Activated naive CD4-positive, alpha-beta T cell treated with anti-CD3 and anti-CD28 coated beads for 36 hours (primary cell): ENCODE measurements at places on chromosomes 13 and 19.

DNA sequence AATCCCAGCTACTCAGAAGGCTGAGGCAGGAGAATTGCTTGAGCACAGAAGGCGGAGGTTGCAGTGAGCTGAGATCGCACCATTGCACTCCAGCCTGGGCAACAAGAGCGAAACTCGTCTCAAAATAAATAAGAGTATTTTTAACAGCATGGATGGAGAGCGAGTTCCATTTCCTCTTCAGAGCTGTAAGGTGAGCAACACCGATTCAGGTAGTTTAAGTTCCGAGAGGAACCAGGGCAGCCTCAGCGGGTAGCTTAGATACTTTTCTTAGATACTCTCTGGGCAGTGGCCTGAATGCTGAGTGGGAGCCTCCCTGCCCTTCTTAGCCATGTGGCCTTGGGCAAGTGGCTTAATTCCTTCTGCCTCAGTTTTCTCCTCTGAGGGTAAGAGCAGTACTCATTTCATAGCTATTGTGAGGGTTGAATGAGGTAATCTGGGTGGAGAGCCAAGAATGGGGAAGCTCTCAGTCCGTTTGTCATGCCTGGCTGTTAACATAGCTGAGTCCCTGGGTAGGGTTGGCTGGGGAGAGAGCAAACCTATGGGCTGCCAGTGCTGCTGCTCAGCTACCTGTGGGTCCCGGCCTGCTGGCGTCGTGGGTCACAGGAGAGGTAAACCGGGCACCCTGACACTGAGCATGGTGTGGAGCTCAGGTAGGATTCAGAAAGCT, 4.1 kb downstream of the ATP11A start:
- no peak for DNase-seq

- no peak for DNase-seq
Measured at GRCh38 chr13:44667943-44668342, 91.8 kb upstream of the TSC22D1 start.

- peak; percentile 85 for DNase-seq
Measured at GRCh38 chr13:23377983-23378632, 55.4 kb downstream of the SACS start.

GRCh38 chr13:106562301-106562700, 5.6 kb downstream of the ARGLU1 start:
- no peak for DNase-seq

- DNase-seq: peak; percentile 51
Measured at GRCh38 chr19:44684892-44685863, 13.8 kb upstream of the CEACAM16 start.

DNA sequence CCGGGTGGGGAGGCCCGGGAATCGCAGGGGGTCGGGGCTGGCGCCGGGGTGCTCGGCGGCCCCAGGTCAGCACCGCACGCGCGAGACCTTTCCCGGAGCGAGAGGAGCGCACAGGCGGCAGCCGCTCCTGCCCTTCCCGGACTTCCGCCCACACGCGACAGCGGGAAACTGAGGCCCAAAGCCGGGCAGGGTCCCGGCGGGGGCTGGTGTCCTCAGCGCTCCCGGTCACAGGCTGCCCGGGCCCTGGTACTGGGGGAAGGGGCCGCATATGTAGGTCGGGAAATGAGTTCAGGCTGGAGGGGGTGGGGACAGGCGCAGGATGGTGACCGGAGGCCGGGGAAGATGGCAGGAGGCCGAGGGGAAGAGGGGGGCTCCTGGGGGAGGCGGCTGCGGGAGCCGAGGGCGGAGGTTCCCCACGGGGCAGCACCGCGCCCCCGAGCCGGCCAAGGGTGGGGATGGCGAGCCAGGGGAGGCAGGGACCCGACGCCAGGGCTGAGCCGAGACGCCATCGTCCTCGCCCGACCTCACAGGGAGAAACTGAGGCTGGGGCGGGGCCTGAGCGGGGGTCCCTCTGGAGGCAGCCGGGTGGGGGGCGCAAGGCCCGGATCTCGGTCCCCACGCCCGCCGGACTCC, 662 bp downstream of the CBARP start:
- DNase-seq: no peak

- no peak for DNase-seq
Measured at GRCh38 chr13:76883236-76883635, 3.0 kb downstream of the KCTD12 start.

DNA sequence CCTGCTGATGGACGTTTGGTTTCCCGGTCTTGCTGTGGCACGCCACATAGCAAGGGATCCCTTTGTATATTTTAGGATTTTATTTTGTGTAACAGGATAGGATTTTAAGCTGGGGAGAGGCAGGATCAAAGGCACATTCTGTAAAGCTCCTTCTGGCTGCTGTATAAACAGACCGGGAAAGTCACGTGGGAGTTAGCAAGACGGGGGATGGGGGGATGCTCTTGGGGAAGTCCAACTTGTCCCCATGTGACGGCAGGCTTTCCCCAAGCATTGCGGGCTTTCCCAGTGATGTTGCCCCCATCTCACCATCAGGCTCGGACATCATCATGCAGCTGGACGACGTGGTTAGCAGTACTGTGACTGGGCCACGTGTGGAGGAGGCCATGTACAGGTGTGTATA, 5.8 kb downstream of the QTRT1 start:
- DNase-seq: no peak

DNA sequence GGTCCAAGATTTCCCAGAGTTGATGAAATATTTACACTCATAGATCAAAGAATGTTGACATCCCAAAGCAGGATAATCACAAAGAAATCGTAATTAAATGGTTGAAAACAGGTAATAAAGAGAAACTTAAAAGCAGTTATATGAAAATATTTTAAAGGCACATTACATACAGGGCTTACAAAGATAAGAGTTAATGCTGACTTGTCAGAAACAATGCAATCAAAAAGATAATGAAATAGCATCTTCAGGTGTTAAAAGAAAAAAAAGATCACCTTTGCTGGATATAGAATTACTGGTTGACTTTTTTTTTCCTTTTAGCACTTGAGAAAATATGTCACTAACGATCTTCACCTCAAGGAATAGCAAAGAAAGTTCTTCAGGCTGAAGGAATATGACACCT, 48.8 kb downstream of the KCTD15 start:
- no peak for DNase-seq

GRCh38 chr19:40143612-40144011, 47.6 kb upstream of the MAP3K10 start:
- DNase-seq: peak; percentile 68

DNA sequence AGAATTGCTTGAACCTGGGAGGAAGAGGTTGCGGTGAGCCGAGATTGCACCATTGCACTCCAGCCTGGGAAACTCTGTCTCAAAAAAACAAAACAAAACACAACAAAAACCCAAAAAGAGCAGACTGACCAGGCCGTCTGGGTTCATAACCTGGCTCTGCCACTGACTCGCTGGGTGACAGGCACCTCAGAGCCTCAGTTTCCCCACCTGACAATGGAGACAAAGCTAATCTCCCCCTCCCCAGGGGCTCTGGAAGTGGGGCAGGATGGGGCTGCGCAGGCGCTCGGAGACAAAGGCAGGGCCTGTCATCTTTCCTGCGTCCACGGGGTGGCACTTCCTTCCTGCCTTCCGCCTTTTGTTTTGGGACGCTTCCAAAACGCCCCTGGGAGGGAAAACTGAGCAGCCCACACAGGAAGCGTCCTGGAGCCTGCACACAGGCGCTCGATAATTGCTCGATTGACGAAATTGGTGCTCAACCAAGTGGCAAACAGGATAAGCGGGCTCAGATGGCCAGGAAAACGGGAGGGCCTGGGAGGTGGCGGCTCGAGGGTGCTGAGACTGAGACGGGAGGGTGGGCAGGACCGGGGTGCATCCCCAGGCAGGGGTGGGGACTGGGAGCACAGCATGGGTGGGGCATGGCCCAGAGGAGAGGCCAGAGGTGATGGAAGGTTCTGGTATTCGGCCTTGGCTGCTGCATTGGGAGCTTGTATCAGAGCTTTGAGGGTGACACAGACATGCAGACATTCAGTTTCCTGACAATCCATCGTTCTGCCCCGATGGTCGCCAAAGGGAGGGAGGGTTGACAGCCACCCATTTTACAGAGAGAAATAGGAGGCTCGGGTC, 17.8 kb downstream of the SPC24 start:
- peak; percentile 70 for DNase-seq

- no peak for DNase-seq
Measured at GRCh38 chr19:54030895-54031586, 32.7 kb downstream of the VSTM1 start.

DNA sequence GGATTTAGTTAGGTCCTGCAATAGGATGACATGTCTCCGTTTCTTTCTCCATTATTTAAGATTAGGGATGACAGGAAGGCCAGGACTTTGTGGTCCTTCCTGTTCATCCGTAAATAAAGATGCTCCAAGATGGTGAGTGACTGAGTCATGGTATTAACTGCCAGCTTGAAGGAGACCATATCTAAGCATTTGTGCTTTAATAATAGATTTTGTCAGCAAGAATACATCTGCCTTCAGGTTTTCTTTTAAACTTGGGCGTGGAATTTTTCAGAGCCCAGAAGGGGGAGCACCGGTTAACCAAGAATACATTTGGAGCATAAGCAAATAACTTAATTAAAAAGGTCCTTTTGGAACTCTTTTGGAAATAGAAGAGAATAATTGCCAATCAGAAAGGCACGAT, 68.2 kb downstream of the ARHGAP35 start:
- no peak for DNase-seq

DNA sequence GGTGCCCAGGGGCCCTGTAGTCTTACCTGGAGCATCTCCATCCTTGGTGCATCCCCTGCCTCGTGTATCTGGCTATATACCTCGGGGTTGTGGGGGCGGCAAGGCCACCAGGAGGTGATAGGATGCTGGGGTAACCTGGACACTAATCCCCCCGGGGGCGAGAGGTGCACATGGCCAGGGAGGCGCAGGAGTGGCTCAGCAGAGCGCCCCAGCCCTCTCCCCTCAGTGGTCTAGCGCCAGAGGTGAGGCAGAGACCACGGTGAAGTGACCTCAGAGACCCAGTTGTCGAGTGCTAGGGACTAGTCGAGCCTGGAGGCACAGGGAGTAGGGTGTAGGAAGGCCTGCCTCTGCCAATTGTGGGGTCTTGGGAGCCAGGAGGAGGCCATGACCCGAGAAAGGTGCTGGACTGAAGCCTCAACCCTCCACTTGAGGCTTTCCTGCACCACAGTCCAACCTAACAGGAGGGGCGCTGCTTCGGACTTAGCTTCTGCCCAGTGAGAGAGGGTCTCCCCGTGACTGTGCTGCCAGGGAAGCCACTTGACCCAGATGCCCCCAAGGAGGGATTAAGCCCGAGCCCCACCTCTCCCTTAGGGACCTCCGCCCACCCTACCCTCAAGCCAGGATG, at the start of gene LHB:
TSS of gene LHB (minus strand) at position 51 of the 625 bp plus-strand sequence. CDS start at position 41, 10 bp downstream.
- DNase-seq: no peak

DNA sequence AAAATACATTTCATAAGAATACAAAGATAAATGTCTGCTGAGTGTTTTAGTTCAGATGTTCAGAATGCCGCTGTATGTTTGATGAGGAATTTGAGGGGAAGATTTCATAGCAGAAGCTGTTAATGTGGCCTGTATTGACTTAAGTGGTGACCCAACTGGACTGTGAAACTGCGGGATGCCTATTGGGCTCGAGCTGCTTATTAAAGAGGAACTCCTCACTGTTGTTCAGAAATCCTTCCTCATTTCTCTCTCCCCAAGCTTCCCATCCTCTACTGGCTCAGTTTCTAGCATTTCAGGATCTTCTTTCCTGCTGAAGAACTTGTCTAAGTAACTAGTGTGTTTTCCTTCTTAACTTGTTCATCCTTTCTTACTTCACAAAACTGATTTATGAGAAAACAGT, 20.4 kb downstream of the DGKH start:
- no peak for DNase-seq

DNA sequence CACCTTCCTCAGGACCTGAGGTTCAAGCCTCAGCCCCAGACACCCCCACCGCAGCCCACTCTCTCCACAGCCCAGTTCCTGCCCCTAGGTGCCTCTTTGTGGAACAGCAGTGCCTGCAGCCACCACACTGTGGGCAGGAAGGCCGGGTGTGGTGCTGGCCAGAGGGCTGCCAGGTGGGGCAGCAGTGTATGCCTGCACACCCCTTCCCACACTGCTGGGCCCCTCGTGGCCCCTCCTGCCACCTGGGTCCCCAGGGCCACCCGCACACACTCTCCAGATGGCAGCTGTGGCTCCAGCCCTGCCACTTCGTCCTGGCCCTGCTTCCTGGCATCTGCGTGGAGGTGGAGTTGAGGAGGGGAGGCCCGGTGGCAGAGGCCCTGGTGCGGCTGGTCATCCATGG, 35.1 kb downstream of the HPN start:
- no peak for DNase-seq

GRCh38 chr13:47133011-47133445, 236.2 kb upstream of the HTR2A start:
- DNase-seq: no peak

DNA sequence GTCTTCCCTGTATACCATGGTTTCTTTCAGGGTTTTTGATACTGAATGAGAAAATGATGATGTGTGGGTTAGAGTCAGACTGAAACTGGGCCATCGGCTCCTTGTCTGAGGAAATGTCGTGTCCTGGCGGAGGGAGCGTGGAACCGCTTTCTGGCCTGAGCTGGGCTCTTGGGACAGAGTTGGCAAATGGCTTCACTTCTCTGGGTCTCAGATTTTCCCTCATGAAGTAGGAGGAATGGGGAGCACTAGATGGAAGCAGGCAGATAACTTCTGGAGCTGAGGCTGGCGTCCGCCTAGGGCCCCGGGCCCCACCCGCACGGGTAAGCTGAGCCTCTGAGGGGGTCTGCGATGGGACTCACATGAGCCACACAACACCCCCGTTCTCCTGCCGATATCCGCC, 133.3 kb upstream of the WASF3 start:
- no peak for DNase-seq

DNA sequence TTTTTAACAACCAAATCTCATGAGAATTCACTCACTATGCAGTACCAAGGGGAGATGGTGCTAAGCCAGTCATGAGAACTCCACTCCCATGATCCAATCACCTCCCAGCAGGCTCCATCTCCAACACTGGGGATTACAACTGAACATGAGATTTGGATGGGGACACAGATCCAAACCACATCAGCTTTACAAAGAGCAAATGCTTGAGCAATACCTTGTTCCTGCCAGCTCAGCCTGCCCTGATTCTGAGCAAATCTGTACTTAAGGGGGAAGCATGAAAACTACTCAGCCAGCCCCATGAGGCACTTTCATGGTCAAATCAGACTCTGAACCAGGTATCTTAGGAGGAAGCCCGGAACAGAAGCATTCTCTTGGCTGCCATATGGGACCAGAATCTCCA, 259.9 kb downstream of the TBC1D4 start:
- no peak for DNase-seq

GRCh38 chr13:44713788-44714469, 137.8 kb upstream of the TSC22D1 start:
- no peak for DNase-seq

GRCh38 chr13:112690283-112690929, 568 bp downstream of the ATP11A start:
- DNase-seq: peak; percentile 41
